ENCODE measurements at places on chromosomes 4 and X.
A peak's percentile ranks its signal among the peaks of the same experiment; 100 is the strongest.

GRCh38 chrX:138859421-138859820, 147.9 kb upstream of the FGF13 start:
- no peak for DNase-seq

- DNase-seq = no peak
Measured at GRCh38 chr4:73443224-73443623, 7.2 kb downstream of the AFP start.

- DNase-seq = peak; percentile 20
Measured at GRCh38 chr4:83266689-83267088, 17.9 kb downstream of the COQ2 start.

- no peak for DNase-seq
Measured at GRCh38 chr4:128579154-128579853, 230.2 kb upstream of the JADE1 start.

DNA sequence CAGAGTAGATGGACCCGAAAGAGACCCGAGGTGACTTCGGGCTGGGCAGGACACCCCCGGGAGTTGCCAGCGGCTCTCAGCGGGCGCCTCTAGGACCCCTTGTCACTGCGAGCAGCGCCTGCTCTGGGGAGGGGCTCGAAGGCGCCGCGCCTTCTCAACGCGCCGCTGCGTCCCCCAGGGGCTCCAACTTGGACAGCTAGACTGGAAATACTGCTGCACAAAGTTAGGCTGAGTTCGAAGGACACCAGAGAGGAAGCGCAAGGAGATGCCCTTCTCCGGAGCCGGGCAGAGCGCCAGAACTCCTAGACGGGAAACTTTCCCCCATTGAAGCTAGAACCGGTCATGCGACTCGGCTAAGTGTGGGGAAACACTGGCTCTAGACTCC, 493 bp upstream of the KCNIP4 start:
- no peak for DNase-seq

DNA sequence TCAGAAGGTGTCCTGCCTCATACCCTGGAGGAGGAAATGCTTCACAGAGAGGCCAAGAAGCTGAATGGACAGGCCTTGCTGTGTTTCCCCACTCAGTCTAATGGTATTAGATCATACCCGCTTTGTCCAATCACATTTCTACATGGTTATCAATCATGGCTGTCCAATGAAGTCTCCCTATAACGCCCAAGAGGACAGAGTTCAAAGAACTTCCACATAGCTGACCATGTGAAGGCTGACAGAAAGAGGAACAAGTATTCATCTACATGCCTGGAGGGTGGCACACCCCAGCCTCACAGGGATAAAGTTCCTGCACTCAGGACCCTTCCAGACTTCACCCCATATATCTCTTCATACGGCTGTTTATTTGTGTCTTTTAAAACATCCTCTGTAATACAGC, 123.4 kb downstream of the MANBA start:
- no peak for DNase-seq

- no peak for DNase-seq
Measured at GRCh38 chr4:120850018-120850599, 72.4 kb downstream of the PRDM5 start.

- no peak for DNase-seq
Measured at GRCh38 chrX:51824061-51824460, 69.4 kb upstream of the MAGED1 start.

- no peak for DNase-seq
Measured at GRCh38 chr4:26322346-26322745, 1.5 kb downstream of the RBPJ start.

DNA sequence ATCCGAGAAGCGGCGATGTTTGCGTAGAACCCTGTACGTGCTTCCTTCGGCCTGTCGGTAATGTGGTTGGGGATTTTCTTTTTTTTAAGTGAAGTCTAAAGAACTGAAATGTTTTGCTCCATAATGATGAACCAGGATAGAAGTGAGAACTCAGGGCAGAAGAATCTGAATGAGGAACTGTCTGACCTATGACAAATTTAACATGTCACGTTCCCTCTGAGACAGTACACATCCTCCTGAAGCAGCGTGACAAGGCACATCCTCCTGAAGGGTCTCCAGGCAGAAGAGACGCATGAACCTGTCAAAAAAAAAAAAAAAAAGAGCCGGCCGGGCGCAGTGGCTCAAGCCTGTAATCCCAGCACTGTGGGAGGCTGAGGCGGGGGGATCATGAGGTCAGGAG, 6.2 kb downstream of the CSF2RA start:
- no peak for DNase-seq

DNA sequence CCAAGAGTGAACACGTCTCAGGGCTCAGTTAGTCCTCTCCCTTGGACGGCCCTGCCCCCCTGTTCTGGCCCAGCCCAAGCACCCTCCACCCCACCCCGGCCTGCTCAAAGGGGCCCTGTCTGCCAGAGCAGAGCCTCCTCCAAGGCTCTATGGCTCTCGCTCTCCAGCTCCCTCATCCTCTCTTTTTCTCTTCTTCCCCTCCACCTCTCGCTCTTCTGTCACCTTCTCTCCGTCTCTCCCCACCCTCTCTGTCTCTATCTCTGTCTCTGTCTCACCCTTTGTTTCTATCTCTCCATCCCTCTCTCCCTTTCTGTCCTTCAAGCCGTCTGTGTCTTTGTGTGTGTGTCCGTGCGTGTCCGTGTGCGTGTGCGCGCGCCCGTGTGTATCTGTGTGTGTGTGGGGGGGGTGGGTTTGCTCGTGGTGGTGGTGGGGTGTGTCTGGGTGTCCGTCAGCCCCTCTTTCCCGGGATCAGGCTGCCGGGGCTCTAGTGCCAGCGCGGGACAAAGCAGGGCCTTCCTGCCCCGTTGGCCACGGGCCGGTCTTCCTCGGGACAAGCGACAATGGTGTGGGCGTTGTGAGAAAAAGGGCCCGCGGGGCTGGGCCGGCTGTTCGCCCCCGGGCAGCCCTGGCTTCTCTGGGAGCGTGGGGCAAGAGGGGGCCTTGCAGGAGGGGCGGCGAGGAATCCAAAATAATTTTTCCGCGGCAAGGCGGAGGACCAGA, 8.7 kb downstream of the FRG2 start:
- DNase-seq = no peak

DNA sequence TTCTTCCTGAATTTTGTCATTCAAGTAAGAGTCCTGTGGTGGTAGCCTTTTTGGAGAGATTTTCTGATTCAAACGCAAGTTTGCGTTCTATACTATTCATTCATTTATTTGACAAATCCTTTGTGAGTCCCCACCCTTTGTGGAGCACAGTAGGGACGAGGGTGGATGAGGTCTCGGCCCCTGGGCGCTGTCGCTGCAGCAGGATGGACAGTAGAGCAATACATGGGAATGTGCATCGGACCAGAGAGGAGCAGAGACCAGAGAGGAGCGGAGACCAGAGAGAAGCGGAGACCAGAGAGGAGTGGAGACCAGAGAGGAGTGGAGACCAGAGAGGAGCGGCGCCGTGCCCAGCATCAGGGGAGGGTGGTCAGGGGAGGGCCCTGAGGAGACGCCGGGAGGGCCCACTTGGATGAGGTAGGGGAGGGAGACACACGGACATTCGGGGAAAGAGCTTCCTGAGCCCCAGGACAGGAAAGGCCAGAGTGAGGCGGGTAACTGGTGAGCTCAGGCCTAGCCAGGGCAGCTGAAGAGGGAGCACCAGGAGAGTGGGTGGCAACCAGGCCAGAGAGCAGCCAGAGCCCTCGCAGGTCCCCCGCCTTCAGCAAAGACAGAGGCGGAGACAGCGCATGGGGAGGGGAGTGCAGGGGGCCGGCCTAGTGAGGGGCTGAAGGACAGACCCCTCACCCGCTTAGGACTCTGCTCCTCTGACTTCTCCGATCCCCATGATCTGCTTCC, 67.3 kb downstream of the NAT8L start:
- no peak for DNase-seq

All from CD4-positive, alpha-beta T cell treated with Interleukin-12 subunit alpha and Interleukin-12 subunit beta, for 1 hour (primary cell).